Urinary bladder (tissue), 4 donors: ENCODE measurements at places on chromosomes 1 and 21.

- DNase-seq = no peak
Observed at GRCh38 chr1:211791979-211792378, 38.6 kb downstream of the LPGAT1 start.

- no peak for DNase-seq
Observed at GRCh38 chr1:61079296-61079897, 3.0 kb upstream of the NFIA start.

GRCh38 chr1:204046346-204046745, 26.6 kb upstream of the SOX13 start:
- DNase-seq = no peak

DNA sequence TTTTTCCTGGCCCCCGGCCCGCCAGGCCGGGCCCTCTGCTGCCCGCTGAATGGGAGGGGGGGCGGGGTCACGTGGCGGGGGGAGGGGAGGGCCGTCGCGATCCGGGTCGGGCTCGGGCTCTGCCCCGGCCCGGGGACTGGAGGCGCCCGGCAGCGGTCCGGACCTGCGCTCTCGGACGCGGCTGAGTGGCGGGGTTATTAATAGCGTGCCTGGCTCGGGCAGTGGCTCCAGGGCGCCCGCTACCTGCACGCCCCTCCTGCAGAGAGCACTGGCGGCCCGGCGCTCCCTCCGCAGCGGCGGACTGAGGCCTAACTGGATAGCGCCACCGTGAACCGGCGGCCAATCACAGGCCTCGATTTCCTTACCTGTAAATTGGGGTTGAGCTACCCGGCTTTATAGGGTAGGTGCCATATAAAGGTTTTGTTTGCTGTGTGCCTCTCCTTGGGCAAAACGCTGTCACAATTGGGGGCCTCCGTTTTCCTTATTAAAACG, 28.1 kb downstream of the AHDC1 start:
- DNase-seq = no peak

DNA sequence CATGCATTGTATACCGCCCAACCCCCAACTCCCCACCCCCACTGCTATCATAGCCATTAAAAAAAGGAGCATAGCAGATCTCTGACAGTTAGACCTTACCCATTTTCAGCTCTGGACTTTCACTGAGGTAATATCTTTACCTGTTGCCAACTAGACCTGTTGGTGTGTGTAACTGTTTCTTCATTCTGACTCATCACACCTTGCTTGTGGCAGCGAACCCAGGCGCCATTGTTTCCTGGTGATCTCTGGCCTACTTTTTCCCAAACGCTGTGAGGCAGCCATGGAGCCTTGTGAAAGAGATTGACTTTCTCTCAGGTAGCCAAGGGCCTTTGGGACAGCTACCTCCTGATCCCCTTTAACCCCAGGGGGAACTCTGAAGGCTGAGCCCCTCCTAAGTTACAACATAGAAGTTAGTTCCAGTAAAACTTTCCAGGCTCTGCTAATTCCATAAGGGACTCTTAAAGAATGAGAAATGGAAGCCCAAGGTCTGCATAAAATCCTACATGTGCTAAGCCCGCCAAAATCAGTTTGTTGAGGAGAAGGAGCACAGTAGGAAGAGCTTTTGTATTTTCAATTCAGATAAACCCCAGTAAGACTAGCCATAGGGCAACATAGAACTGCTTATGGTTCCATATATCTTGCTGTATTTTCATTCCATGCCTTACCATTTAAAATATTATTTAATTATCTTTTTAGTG, 196.1 kb upstream of the CAMK1G start:
- no peak for DNase-seq

DNA sequence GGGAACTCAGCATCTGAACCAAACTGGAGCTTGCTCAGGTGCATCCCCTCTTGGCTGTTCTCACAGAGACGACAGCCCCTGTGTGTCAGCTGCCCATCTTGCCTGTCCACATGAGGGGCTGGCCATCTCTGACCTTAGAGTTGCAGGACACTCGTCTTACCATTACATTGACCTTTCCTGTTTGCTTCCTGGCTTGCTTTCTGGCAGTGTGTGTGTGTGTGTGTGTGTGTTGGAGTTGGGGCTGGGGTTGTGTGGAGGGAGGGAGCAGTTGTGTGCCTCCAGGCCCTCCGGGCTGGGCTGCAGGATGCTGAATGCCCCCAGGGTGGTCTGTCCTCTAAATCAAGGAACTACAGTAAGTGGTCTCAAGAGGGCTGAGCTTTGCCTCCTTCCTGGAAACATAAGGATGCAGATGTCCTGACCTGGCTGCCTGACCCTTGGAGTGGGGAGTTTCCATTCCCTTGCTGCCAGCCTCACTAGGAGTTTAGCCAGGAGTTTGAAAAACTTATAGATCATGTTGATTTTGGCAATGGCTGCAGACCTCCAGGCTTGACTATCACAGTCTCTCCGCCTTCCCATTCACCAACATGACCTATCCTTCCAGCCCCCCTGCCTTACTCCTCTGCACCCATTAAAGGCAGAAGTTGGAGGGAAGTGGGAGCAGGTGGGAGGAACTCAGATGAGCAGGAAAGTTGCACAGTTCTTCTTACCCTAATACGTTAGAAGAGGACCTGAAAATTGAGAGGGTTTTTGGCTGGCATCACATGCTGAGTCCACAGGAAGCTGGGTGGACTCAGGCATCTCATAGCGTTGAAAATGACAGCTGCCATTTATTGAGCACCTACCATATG, 19.0 kb downstream of the RASSF5 start:
- no peak for DNase-seq

- DNase-seq = peak; percentile 17
Observed at GRCh38 chr1:51535006-51535592, 16.0 kb upstream of the EPS15 start.

- DNase-seq = no peak
Observed at GRCh38 chr1:161954466-161954865, 69.2 kb downstream of the OLFML2B start.
